ENCODE measurements at places on chromosomes 16 and 17.
A peak's percentile ranks its signal among the peaks of the same experiment; 100 is the strongest.

- no peak for DNase-seq
Measured at GRCh38 chr16:51464996-51465395, 313.9 kb upstream of the SALL1 start.

GRCh38 chr17:50818261-50818660, 17.1 kb upstream of the WFIKKN2 start:
- DNase-seq = no peak

- DNase-seq = peak; percentile 62
Measured at GRCh38 chr17:6304894-6305612, 129.9 kb downstream of the AIPL1 start.

GRCh38 chr17:64309710-64310109, 46.6 kb upstream of the TEX2 start:
- DNase-seq = no peak

DNA sequence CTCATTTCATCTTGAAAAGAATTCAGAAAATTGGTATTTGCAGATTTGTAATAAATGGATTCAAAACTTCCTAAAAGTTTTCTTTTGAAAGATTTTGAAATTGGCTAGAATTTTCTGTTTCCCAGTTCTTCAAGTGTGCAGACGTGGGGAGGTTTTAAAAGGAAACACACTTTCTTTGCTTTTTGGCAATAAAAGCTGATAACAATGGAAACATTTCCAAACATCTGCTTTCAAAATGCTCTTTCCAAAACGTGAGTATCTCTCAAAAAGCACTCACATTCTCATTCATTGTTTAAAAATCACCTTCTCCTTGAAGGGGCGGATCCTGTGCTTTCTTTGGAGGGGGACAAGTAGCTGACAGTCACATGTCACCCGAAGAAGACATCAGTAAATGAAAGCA, 8.6 kb upstream of the GSG1L start:
- DNase-seq = no peak

DNA sequence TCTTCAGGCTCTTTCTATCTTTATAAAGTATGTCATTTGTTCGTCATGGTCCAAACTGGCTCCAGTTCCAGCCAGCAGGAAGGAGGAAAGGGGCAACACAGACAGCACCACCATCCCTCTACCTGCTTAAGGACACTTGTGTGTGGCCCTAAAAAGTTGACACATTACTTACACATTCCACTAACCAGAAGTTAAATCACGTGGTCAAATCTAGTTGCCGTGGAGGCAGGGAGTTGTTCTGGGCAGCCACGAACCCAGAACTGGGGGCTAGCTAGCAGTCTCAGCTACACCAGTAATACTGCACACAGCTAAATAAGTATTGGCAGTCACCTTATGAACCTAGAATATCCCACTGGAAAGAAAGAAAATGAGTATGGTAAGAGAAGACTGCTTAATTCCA, 104.2 kb downstream of the SNX11 start:
- no peak for DNase-seq

Data from NCI-H2081 (cell line).